Activated naive CD4-positive, alpha-beta T cell treated with anti-CD3 and anti-CD28 coated beads, Interleukin-2, amount 50 U/mL, for 16 hours (primary cell): ENCODE measurements at places on chromosomes 3 and 15.

- peak; percentile 36 for DNase-seq
These were observed 675 bp downstream of the BRPF1 start for GRCh38 chr3:9732080-9732739.

- DNase-seq: no peak
These were observed 28.8 kb upstream of the GYG1 start for GRCh38 chr3:148962513-148962912.

DNA sequence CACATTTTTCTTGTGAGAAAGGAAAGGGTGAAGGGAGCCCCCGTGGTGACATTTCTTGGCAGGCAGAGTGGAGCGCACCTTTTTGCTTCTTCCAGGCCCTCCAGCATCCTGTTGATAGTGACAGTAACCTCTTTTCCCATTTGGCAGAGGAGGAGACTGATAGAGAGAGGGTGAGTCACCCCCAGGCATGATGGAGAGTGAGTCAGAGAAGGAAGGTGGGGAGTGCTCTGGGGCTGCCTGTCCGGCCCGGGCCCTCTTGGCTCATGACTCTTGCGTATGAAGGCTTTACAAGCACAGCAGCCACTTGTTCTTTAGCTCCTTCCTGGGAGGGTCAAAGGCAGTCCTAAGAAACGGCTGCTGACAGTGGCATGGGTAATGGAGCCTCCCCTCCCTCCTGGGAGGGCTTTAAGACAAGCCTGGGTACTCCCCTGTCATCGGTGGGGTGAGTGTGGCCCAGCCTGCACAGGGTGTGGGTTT lies 16.0 kb downstream of the ANKRD63 start:
- no peak for DNase-seq

DNA sequence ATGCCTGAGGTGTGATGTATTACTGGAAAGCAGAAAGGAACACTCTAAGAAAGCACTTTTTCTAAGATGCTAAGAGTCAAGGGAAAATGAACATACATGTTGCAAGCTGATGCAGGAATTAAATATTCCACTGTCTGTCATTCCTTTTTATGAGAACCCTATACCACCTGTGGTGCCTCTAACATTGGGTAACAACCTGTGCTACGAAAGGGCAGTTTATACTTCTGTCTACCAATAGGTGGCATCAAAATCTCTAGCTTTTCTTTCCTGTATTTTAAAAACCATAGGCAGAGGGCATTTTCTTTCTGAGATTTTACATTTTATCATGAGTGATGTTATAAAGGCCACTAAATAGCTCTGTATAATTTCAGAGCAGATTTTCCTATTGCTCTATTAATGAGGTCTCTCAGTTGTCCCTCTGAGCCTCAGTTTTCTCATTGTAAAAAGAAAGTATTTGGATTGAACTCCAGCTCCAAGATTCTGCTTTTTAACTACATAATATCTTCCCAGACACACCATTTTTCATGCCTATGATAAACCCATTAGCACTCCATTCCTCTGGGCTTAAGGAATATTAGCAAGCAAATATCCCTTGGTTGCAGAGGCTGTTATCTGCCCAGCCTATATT lies 3.5 kb upstream of the CPNE4 start:
- DNase-seq: no peak

GRCh38 chr3:194277104-194277785 lies 73.9 kb downstream of the CPN2 start:
- no peak for DNase-seq

DNA sequence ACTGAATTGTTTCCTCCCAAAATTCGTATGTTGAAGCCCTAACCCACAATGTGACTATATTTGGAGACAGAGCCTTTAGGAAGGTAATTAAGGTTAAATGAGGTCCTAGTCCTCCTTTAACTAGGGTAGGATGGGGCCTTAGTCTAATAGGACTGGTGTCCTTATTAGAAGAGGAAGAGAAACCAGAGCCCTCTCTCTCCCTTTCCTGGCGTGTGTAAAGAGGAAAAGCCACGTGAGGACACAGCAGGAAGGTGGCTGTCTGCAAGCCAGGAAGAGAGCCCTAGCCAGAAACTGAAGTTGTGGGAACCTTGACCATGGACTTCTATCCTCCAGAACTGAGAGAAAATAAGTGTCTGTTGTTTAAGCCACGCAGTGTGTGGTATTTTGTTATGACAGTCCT lies 94.3 kb downstream of the OXNAD1 start:
- no peak for DNase-seq

- DNase-seq: no peak
These were observed 71.0 kb downstream of the SETD5 start for GRCh38 chr3:9468460-9468859.

DNA sequence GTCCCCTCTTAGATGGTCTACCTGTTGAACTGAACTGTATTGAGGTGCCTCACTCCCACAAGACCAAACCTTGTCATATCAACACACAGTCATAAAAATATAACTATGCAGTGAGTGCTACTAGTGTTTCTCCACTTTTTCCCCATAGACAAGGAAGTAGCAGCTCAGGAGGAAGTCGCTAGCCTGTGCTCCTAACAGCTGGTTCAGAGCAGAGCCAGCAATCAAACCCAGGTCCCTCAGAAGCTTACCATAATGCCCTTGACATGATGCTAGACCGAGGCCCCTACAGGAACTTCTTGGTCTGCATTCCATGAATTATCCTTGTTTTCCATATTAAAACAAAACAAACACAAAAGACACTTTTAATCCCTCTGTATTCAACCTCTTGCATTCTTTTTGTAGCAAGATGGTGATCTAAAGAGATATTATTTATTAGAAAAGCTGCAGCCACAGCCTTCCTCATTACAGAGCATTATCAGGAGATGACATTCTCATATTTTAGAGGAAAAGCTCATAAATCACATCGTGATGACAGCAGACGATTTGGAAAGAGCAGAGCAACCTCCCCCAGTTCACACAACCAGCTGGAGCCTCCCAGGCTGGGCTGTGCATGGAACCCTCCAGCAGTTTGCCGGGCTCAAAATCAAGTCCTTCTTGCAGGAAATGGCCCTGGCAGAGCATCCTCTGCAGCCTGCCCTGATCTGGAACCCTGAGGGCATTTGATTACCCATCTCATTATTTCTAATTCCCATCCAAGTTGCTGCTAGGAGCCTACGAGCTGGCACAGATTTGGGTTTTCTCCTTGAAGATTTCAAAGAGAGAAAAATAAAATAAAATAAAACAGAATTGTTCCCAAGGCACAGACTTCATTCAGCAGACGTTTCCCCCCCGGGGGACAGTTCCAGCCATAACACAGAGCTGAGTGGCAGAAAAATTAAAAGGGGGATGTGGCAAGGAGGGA lies 118.8 kb downstream of the SRGAP3 start:
- no peak for DNase-seq

GRCh38 chr15:63244399-63244798 lies 33.0 kb upstream of the APH1B start:
- DNase-seq: no peak

- DNase-seq: peak; percentile 5
These were observed 976 bp upstream of the ABTB1 start for GRCh38 chr3:127671523-127672428.

- peak; percentile 76 for DNase-seq
These were observed 1.2 kb upstream of the LRRC34 start for GRCh38 chr3:169813757-169814517.

GRCh38 chr15:62712455-62712839 lies 330.1 kb upstream of the TPM1 start:
- DNase-seq: no peak

DNA sequence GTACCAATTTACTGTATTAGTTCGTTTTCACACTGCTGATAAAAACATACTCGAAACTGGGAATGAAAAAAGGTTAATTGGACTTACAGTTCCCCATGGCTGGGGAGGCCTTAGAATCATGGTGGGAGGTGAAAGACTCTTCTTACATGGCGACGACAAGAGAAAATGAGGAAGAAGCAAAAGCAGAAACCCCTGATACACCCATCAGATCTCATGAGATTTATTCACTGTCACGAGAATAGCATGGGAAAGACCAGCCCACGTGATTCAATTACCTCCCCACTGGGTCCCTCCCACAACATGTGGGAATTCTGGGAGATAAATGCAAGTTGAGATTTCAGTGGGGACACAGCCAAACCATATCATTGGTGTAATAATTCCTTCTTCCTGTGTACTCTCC lies 69.6 kb downstream of the C3orf20 start:
- DNase-seq: no peak

GRCh38 chr15:75921732-75922703 lies 18.3 kb downstream of the FBXO22 start:
- DNase-seq: no peak

DNA sequence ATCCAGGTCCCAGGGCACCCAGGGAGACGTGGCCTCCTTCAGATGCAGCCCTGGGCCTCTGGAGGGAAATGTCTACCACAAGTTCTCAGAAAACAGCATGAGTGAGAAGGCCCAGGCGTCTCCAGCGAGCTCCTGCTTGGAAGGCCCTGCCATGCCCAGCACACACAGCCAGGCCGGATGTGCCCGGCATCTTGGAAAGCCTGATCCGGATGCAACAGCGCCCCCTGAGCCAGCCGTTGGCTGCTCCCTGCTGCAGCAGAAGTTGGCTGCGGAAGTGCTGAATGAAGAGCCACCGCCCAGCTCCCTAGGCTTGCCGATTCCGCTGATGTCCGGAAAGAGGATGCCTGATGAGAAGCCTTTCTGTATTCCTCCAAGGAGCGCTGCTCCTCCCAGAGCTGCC lies 856 bp downstream of the NPAP1 start:
- no peak for DNase-seq

- DNase-seq: no peak
These were observed 151.0 kb downstream of the MBNL1 start for GRCh38 chr3:152419748-152420147.

- DNase-seq: no peak
These were observed 1370.6 kb downstream of the SI start for GRCh38 chr3:163707659-163708058.

DNA sequence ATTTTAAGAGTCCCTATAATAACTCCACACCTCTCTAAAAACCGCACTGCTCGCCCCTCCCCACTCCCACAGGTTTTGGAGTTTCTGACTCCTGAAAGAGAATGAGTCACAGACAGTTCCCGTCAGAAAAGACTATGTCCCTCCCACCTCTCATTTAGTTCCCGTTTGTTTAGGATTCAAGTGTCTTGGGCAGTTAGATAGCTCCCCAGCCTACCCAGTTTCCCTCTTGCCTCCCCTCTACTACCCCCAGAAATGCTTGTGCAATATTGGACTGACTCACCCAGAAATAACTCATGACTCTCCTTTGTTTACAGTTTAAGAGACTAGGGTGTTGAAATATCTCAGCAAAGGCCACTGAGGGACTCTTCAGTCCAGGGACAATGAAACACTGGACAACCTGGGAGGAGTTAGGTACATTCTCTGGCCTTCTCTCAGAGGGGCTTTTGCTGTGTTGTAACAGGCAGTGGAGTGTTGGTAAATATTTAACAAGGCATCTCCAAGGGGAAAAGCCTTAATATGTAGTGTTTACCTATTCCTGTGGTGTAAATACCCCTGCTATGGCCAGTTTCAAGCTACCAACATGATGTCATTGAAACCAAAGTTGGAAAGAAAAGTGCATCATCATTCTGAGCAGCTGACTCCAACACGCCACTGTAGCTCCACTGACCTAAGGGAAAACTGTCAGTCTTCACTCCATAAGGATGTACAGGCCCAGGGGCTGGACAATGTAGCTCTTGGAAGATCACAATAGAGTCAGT lies 96.1 kb upstream of the CHD2 start:
- DNase-seq: peak; percentile 81

DNA sequence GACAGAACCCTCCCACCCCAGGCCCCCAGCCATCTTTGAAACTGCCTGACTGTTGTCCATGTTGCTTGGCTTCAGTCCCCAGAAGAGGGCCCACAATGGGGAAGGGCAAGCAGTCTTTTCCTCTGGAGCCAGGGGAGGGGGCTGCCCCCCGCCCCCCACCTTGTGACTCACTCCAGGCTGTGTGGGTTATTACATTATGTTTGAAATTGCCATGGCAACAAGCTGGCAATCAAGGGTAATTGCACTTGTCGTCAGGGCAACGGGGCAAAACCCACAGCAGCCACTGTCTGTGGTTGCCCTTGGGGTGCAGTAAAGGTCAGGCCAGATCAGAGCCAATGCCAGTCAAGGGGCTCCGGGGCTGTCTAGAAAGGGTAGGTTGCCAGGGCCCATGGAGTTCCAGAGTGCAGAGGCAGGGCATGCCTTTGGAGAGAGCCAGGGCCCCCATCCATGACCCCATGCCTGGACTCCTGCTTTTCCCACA lies 3.1 kb upstream of the CAMKV start:
- no peak for DNase-seq

DNA sequence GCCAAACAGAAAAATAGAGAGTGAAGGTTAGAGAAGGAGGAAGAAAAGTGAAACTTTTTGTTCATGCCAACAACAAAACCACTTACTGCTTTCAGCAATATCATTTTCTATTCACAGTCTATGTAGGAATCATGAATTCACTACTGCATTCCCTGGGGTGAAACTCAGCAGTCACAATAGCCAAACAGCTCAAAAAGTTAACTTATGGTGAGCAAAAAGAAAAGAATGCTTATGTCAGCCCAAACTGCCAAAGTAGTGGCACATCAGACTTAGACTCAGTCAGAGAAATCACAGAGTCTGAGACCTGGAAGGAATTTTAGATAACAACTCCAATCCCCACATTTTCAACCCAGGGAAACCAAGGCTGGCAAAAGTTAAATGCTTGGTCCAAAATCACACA lies 238.7 kb upstream of the TMCO5A start:
- no peak for DNase-seq

DNA sequence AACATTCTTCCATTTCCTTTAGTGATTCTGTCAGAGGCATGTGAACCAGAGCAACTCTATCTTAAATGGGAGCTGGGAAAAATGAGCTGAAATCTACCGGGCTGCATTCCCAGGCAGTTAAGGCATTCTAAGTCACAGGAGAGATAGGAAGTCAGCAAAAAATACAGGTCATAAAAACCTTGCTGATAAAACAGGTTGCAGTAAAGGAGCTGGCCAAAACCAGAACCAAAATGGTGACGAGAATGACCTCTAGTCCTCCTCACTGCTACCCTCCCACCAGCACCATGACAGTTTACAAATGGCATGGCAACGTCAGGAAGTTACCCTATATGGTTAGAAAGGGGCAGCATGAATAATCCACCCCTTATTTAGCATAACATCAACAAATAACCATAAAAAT lies 66.4 kb downstream of the B3GALNT1 start:
- no peak for DNase-seq
